HCT116 (cell line): ENCODE measurements at places on chromosomes 2 and 18. TPM values are rescaled to one million over a fixed set of nuclear protein-coding genes. Genes with fewer than 3 reads are reported as not detected.

The TCF23 gene
- not detected for total RNA-seq

The C2orf15 gene
- total RNA-seq: 1.9 TPM

The ECEL1 gene
- total RNA-seq: not detected

The BCL2 gene
- total RNA-seq: 2.5 TPM

The ANKRD62 gene
- 0.34 TPM for total RNA-seq

The CPS1 gene
- 37.5 TPM for total RNA-seq

DNA sequence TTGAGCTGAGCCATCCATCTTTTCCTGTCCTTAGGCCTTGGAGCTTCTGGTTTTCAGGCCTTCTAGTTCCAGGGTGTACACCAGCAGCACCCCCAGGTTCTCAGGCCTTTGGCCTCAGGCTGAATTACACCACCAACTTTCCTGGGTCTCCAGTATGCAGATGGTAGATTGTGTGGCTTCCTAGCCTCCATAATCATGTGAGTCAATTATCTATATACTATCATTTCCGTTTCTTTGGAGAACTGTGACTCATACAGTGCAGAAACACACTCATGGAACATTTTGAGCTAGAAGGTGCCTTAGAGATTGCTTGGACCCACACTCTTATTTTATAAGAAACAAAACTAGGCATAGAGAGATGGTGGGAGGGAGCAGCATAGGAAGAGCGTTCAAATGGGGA is 167.4 kb downstream of the NCK2 start:
- no peaks in the 10 kb centered on the region for H3K4me1 ChIP-seq
- no peak overlapping the region for H3K27ac ChIP-seq
- no peaks in the 10 kb centered on the region for H3K36me3 ChIP-seq
- DNase-seq: no peak

- DNase-seq: no peak
- H3K27ac ChIP-seq: no peak overlapping the region
- no peaks in the 10 kb centered on the region for H3K4me1 ChIP-seq
- H3K36me3 ChIP-seq: no peaks in the 10 kb centered on the region
- H3K4me3 ChIP-seq: no peak overlapping the region
- H3K27me3 ChIP-seq: no peaks in the 10 kb centered on the region
Measured at GRCh38 chr2:21981127-21981526, 857.4 kb downstream of the TDRD15 start.

- no peaks in the 10 kb centered on the region for H3K27me3 ChIP-seq
- H3K4me3 ChIP-seq: no peak overlapping the region
- DNase-seq: no peak
- no peaks in the 10 kb centered on the region for H3K36me3 ChIP-seq
Measured at GRCh38 chr2:136058262-136058661, 59.7 kb downstream of the CXCR4 start.

DNA sequence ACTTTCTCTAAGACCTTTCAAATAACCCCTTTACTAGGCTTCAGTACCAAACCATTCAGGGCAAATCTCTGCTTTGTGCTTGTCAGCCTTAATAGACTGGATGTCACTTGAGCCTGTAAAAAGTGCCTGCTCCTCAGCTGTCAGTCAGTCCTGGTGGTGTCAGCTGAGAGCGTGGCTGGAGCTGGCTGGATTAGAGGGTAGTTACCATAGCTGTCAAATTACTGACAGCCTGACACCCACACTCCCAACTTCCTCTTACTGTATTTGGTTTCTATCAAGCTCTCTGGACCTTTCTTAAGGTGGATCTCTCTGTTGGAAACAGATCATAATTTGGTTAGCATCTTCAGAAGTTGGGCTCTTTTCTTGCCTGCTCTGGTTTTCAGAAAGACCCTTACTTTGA is 371.4 kb upstream of the ATP5MC3 start:
- DNase-seq: no peak
- H3K27ac ChIP-seq: no peak overlapping the region
- no peaks in the 10 kb centered on the region for H3K4me1 ChIP-seq
- no peaks in the 10 kb centered on the region for H3K36me3 ChIP-seq

- H3K27ac ChIP-seq: peak overlapping the region; percentile 61; the same call in 1 of the 2 replicates
- H3K4me1 ChIP-seq: peaks cover 14% of the 10 kb centered on the region
- H3K36me3 ChIP-seq: no peaks in the 10 kb centered on the region
Measured at GRCh38 chr18:29164993-29165599, 988.2 kb upstream of the CDH2 start.

GRCh38 chr18:3455907-3456685 is 6.1 kb downstream of the TGIF1 start:
- H3K36me3 ChIP-seq: peaks cover 35% of the 10 kb centered on the region
- peaks cover 37% of the 10 kb centered on the region for H3K4me1 ChIP-seq
- H3K4me3 ChIP-seq: peak overlapping the region; percentile 0; the same call in 1 of the 2 replicates
- peak overlapping the region; percentile 90; the same call in 1 of the 2 replicates for H3K27ac ChIP-seq
- H3K27me3 ChIP-seq: no peaks in the 10 kb centered on the region

- no peak overlapping the region for H3K4me3 ChIP-seq
- H3K27ac ChIP-seq: no peak overlapping the region
- no peaks in the 10 kb centered on the region for H3K36me3 ChIP-seq
- no peak for DNase-seq
- H3K27me3 ChIP-seq: 0 out of 2 replicates have a peak, but pooled peaks cover 3% of the 10 kb centered on the region
Measured at GRCh38 chr2:7634409-7634808, 717.2 kb downstream of the RNF144A start.

GRCh38 chr2:8572712-8573233 is 109.1 kb upstream of the ID2 start:
- no peaks in the 10 kb centered on the region for H3K4me1 ChIP-seq
- no peaks in the 10 kb centered on the region for H3K27me3 ChIP-seq
- H3K36me3 ChIP-seq: no peaks in the 10 kb centered on the region

GRCh38 chr2:64675860-64676259 is 22.1 kb upstream of the SERTAD2 start:
- no peak for DNase-seq
- no peaks in the 10 kb centered on the region for H3K27me3 ChIP-seq

GRCh38 chr2:240431661-240432424 is 3.6 kb upstream of the GPC1 start:
- no peak overlapping the region for H3K4me3 ChIP-seq
- H3K27ac ChIP-seq: no peak overlapping the region
- no peaks in the 10 kb centered on the region for H3K27me3 ChIP-seq
- DNase-seq: no peak
- H3K4me1 ChIP-seq: peaks cover 17% of the 10 kb centered on the region

DNA sequence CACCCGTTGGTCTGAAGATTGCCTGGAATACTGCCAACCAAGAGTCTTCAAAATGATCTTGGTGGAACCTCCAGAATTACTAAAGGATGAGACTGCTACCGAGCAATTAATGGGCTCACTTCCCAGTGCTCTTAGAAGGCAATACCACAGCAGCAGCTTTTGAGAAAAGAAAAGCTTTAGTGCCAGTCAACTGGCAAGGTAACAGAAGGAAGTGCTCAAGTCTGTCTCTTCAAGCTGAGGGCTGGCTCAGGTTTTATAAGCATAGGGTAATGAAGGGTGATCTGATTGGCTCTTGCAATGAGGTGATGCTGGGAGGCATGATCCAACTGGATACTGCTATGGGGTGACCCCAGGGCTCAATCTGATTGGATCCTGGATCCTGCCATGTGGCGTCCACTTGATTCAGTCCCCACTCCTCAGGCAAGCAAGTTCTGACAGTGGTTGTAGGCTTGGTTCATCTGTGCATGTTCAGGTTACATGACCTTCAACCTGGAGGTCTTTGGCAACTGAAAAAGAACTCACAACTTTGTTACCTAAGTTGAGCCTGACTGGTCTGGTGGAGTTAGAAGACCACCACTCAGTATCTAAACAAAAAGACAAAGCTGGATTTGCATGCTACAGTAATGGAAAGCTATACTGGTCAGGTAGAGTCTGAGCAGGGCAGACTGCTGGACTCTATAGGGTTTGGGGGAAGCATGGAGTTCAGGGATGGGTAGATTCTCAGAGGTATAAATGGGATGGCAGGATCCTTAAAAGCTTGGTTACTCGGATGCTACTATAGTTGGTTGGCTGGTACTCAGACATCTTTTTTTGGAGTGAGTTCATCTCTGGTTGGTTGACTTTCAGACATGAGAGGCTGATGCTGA is 14.0 kb upstream of the RIF1 start:
- DNase-seq: no peak
- H3K27me3 ChIP-seq: no peaks in the 10 kb centered on the region
- H3K4me1 ChIP-seq: no peaks in the 10 kb centered on the region
- no peaks in the 10 kb centered on the region for H3K36me3 ChIP-seq
- no peak overlapping the region for H3K4me3 ChIP-seq

GRCh38 chr18:63508596-63508995 is 31.8 kb downstream of the SERPINB5 start:
- DNase-seq: no peak
- H3K4me3 ChIP-seq: no peak overlapping the region
- H3K36me3 ChIP-seq: peaks cover 3% of the 10 kb centered on the region; the same call in 1 of the 2 replicates
- H3K27ac ChIP-seq: no peak overlapping the region
- no peaks in the 10 kb centered on the region for H3K4me1 ChIP-seq

DNA sequence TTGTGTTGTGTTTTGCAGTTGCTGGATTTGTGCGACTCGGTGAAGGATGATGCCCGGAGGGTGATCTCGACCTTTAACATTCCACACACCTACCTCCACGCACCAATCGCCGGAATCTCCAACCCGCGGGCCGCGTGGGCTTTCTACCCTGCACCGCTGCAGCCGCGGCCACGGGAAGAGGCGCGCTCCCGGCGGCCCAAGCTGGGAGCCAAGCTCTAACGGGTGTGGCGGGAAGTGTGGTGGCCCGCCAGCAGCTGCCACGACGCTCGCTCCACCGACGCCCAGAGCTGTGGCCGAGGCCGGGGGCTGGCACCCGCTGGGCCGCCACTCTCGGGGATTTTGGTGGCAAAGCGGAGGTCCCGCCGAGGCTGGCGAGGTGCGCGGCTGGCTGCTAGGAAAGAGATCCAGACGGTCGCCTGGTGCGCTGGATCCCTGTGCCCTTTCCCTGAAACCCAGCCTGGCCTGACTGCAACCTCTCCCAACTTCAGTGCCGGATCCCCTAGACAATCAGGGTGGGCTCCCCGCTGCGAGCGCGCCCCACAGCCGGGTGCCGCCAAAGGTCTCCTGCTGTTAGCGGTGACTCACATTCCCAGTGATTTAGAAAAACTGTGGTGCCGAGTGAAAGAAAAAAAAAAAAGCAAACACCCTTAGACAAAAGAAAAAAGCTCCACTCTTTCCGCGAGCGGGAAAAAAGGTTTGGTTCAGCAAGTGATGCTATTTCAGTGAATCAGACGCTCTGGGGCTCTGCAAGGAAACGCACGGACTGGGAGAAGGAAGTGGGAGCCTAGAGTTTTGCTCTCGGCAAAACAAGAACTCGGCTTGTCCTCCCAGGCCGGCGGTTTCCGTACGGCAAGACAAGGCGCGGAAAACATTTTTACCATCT is 2.9 kb upstream of the BCL2L11 start:
- peaks cover 28% of the 10 kb centered on the region for H3K4me1 ChIP-seq
- H3K4me3 ChIP-seq: peak overlapping the region; percentile 56
- peak overlapping the region; percentile 52 for H3K27ac ChIP-seq
- H3K27me3 ChIP-seq: no peaks in the 10 kb centered on the region
- no peak for DNase-seq

DNA sequence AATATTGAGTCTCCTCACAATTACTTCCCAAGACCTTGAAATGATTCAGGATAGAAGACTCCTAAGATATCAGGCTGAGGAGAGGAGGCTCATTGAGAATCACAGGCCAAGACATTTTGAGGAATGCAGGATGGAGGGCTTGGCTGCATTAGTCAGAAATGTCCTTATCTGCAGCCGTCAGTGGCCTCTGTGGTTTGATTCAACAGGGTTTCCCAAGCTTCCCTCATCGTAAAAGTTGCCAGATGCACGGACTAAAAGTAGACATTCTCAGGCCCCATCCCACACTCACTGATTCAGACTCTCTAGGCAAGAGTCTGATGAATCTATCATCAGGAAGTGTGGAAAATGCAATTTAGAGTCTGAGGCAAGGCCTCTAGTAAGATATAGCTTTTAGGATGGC is 34.0 kb upstream of the TMEM178A start:
- DNase-seq: no peak
- H3K36me3 ChIP-seq: no peaks in the 10 kb centered on the region
- no peak overlapping the region for H3K27ac ChIP-seq
- no peaks in the 10 kb centered on the region for H3K4me1 ChIP-seq

- H3K4me3 ChIP-seq: no peak overlapping the region
- no peak overlapping the region for H3K27ac ChIP-seq
- H3K36me3 ChIP-seq: no peaks in the 10 kb centered on the region
- H3K4me1 ChIP-seq: peaks cover 5% of the 10 kb centered on the region; the same call in 1 of the 2 replicates
Measured at GRCh38 chr18:48616484-48617255, 77.8 kb downstream of the CTIF start.

GRCh38 chr18:21452796-21453510 is 147.6 kb downstream of the ESCO1 start:
- H3K27ac ChIP-seq: no peak overlapping the region
- H3K27me3 ChIP-seq: no peaks in the 10 kb centered on the region
- H3K4me3 ChIP-seq: no peak overlapping the region

GRCh38 chr2:123840574-123840973 is 184.5 kb upstream of the CNTNAP5 start:
- H3K27me3 ChIP-seq: no peaks in the 10 kb centered on the region
- H3K4me1 ChIP-seq: no peaks in the 10 kb centered on the region
- no peak overlapping the region for H3K27ac ChIP-seq
- DNase-seq: no peak

DNA sequence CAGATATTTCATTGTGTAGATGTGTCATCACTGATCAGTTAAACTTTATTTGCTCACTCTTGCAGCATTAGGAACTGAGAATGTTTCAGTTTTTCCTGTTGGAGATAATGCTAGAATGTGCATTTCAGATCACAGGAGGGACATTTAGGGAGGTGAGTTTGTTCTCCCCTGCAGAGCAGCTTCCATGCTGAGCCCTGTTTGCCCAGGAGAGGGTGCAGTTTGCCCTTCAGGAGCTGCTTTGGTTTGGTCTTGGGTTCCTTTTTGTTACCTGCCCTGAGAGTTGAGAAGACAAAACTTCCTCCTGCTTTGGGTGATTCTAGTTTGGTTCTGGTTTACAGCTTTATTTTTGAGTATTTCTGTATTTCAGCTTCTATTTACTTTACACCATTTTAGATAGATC is 49.9 kb downstream of the DGKD start:
- H3K36me3 ChIP-seq: no peaks in the 10 kb centered on the region
- H3K4me3 ChIP-seq: no peak overlapping the region
- H3K27me3 ChIP-seq: no peaks in the 10 kb centered on the region
- peak; percentile 32 for DNase-seq

DNA sequence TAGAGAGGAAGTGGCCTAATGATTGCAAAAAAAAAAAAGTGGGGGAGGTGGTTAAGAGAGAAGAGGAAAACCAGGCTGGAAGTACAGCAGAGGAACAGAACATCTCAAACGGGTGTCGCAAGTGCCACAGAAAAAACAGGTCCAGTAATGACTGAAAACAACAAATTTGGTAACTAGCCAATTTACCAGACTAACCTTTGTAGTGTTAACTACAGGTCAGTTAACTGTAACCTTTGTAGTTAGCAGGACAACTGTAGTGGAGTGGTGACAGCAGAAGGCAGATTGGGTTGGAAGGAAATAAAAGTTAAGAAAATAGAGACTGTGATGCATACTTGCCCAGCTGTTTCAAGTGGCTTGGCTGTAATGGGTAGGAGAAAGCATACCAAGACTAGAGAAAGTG is 91.4 kb upstream of the CHST9 start:
- no peak overlapping the region for H3K27ac ChIP-seq
- H3K4me3 ChIP-seq: no peak overlapping the region
- no peaks in the 10 kb centered on the region for H3K27me3 ChIP-seq
